ENCODE measurements at places on chromosomes 7 and 10. TPM values are rescaled to one million over a fixed set of nuclear protein-coding genes. Genes with fewer than 3 reads are reported as not detected.

Gene ZCWPW1
- 3.3 TPM for total RNA-seq

Gene HKDC1
- 6.7 TPM for total RNA-seq

Gene EVX1
- not detected for total RNA-seq

Gene ARHGEF5
- 19.1 TPM for total RNA-seq

Gene EGR2
- total RNA-seq = 5.9 TPM

Gene INPP5A
- 14.5 TPM for total RNA-seq

Gene SPAM1
- not detected for total RNA-seq

Gene GALNT11
- 54.4 TPM for total RNA-seq

Gene GLI3
- total RNA-seq = 1.0 TPM

Gene SDK1
- total RNA-seq = 19.8 TPM

Gene TSPAN13
- total RNA-seq = 50.8 TPM

Gene GPAM
- total RNA-seq = 66.9 TPM

Gene TMEM273
- 9.3 TPM for total RNA-seq

Gene HOXA7
- 0.66 TPM for total RNA-seq

Gene CPED1
- total RNA-seq = 7.3 TPM

Gene SLC39A12
- total RNA-seq = not detected

Gene GNAT3
- not detected for total RNA-seq

Gene DOCK1
- total RNA-seq = 34.3 TPM

Gene PILRB
- total RNA-seq = 63.3 TPM

Gene GJD4
- not detected for total RNA-seq

Gene TDRD1
- 0.99 TPM for total RNA-seq

Gene EPHB6
- 37.1 TPM for total RNA-seq

Measured in body of pancreas (tissue), 4 donors.